Transverse colon (tissue), 4 donors: ENCODE measurements at places on chromosomes 1 and 21. TPM values are rescaled to one million over a fixed set of nuclear protein-coding genes. Genes with fewer than 3 reads are reported as not detected.
A peak's percentile ranks its signal among the peaks of the same experiment; 100 is the strongest.

DNA sequence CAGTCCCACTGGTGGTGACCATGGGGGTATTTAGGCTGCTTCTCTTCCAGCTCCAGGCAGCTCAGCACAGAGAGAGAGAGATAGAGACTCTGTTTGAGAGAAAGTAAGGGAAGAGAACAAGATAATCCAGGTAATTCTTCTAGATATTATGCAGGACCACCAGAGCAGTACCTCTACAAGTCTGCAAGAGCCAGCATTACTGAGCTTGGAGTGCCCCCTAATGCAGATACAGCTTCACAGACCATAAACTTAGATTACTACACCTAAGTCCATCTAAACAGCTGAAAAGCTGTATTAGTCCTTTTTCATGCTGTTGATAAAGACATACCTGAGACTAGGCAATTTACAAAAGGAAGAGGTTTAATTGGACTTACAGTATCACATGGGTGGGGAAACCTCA lies 570.3 kb downstream of the LRRIQ3 start:
- no peaks in the 10 kb centered on the region for H3K27me3 ChIP-seq
- DNase-seq = no peak
- no peak overlapping the region for H3K4me3 ChIP-seq
- no peak overlapping the region for H3K27ac ChIP-seq
- H3K36me3 ChIP-seq = no peaks in the 10 kb centered on the region
- H3K4me1 ChIP-seq = no peaks in the 10 kb centered on the region

C2CD4D gene
- total RNA-seq = not detected

- no peak overlapping the region for H3K4me3 ChIP-seq
- H3K36me3 ChIP-seq = no peaks in the 10 kb centered on the region
- H3K4me1 ChIP-seq = no peaks in the 10 kb centered on the region
- no peaks in the 10 kb centered on the region for H3K27me3 ChIP-seq
- DNase-seq = no peak
Observed at GRCh38 chr1:207366022-207366421, 44.5 kb downstream of the CD55 start.

GRCh38 chr1:910311-910880 lies 13.3 kb upstream of the SAMD11 start:
- H3K27me3 ChIP-seq = peaks cover 75% of the 10 kb centered on the region
- no peak overlapping the region for H3K27ac ChIP-seq
- DNase-seq = no peak
- H3K4me3 ChIP-seq = peak overlapping the region; percentile 7
- H3K4me1 ChIP-seq = peaks cover 36% of the 10 kb centered on the region
